ENCODE measurements at places on chromosomes 6 and 20.

GRCh38 chr6:142696123-142697000 is 248.6 kb downstream of the HIVEP2 start:
- DNase-seq: no peak

DNA sequence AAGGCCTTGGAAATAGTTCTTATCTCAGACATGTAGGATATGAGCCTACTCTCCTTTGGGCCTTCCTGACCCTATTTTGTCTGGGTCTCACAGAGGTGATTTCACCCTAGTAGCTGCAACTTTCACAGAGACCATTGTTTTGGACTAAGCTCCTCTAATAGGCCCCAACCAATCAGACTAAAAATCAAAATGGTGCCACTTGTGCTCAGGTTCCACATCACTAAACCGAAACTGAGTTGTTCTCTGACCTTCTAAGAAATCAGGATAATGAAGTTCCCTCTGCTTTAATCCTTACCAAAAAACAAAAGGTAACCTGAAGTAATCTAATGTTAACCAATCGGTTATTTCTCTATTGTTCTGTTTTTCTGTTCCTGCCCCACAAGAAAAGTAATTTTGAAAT is 143.6 kb downstream of the CD24 start:
- no peak for DNase-seq

GRCh38 chr6:112216662-112217551 is 37.5 kb downstream of the LAMA4 start:
- no peak for DNase-seq

GRCh38 chr20:1273366-1273765 is 7.3 kb downstream of the SNPH start:
- no peak for DNase-seq

GRCh38 chr6:91087908-91088307 is 501.0 kb upstream of the MAP3K7 start:
- no peak for DNase-seq

GRCh38 chr6:105836889-105837288 is 249.2 kb upstream of the PRDM1 start:
- DNase-seq: no peak

- no peak for DNase-seq
Observed at GRCh38 chr20:2840967-2841531, 504 bp downstream of the VPS16 start.
